IMR-90 (cell line): ENCODE measurements at places on chromosomes 4 and X. TPM values are rescaled to one million over a fixed set of nuclear protein-coding genes. Genes with fewer than 3 reads are reported as not detected.

GRCh38 chr4:110622841-110623717 lies at the start of gene PITX2:
PITX2 (minus strand) TSS chr4:110623077; CDS start chr4:110622460, 617 bp downstream.
- peak; percentile 95 for DNase-seq

GRCh38 chr4:184472614-184473498 lies 1.5 kb downstream of the IRF2 start:
- DNase-seq, result peak; percentile 51

GRCh38 chr4:59484944-59485343 lies 1715.2 kb upstream of the ADGRL3 start:
- DNase-seq, result no peak

- DNase-seq, result peak; percentile 5
These were observed 263.3 kb upstream of the MAGEB2 start for GRCh38 chrX:29952016-29952415.

DNA sequence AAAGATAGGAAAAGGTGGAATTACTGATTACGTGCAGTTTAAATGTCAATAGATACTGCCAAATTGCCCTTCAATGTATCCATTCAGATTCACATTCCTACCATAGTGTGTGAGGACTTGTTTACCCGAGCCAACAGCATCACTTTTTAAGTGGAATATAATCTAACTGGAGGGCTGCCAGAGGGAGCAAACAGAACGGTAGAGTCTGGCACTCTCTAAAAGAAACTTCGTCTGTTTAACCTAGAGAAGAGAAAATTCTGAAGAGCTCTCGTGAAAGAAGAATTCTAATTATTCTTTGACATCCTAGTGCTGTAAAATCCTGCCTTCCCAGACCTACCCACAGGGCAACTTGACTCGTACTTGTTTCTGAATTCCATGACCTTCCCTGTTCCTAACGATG lies 23.2 kb downstream of the SMIM43 start:
- peak; percentile 41 for DNase-seq

- peak; percentile 85 for DNase-seq
These were observed 97.3 kb downstream of the DDX60 start for GRCh38 chr4:168221301-168221700.

DNA sequence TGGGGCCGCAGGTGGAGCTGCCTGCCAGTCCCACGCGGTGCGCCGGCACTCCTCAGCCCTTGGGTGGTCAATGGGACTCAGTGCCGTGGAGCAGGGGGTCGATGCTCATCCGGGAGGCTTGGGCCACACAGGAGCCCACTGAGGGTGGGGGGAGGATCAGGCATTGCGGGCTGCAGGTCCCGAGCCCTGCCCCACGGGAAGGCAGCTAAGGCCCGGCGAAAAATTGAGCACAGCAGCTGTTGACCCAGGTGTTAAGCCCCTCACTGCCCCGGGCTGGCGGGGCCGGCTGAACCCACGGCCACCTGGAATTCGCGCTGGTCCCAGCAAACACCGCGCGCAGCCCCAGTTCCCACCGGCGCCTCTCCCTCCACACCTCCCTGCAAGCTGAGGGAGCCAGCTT lies 26.1 kb downstream of the VCX2 start:
- DNase-seq, result no peak

- no peak for DNase-seq
These were observed 13.5 kb downstream of the TEX13B start for GRCh38 chrX:107968623-107969022.

GRCh38 chrX:40875476-40875875 lies 140.1 kb upstream of the MED14 start:
- peak; percentile 23 for DNase-seq

- DNase-seq, result peak; percentile 4
These were observed 33.7 kb upstream of the ANKRD50 start for GRCh38 chr4:124745985-124746801.

DNA sequence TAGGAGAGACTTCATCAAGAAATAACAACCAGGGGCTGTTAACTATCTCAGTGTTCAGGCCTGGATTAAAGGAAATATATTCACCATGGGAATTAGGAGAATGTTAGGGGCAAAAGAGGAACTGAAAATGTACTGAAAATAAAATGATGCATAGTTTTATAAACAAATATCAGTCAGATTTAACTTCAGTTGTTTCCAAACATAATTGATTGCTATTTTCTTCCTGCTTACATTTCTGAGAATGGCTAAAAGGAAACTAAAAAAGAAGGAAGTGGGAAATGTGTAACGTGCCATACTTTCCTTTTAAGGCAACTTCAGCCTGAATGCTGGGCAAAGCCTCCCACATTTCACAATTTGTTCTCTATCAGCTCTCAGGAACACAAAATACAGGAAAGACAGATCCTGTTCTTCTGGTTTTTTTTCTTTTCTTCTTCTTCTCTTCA lies 178.1 kb downstream of the MAML3 start:
- peak; percentile 56 for DNase-seq

- no peak for DNase-seq
These were observed 3.8 kb upstream of the ZIC3 start for GRCh38 chrX:137562096-137562495.

DNA sequence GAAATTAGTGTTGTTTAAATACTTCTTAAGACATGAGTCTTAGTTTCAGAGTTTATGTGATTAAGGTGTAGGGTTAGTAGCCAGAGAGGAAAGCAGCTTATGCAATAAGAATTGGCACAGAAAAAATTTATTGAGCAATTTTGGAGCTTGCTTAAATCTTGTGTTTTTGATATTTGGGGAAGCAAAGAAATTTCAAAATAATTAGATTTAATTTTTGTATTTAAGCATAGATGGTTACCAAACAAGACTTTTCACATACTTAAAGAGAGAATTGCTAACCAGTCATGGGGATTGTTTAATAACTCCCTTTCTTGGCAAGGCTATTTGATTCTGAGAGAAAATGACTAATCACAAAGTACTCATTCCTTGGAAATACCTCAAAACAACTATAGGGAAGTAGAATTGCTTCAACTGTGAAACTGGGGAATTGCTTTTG lies 202.0 kb upstream of the GRID2 start:
- peak; percentile 15 for DNase-seq

- peak; percentile 68 for DNase-seq
These were observed 231.3 kb downstream of the INPP4B start for GRCh38 chr4:142614621-142615323.

GRCh38 chr4:24988776-24989175 lies 42.0 kb downstream of the LGI2 start:
- DNase-seq, result peak; percentile 51

- DNase-seq, result peak; percentile 78
These were observed 88.3 kb downstream of the ZAR1 start for GRCh38 chr4:48578132-48578968.

- DNase-seq, result no peak
These were observed 6.1 kb upstream of the WAS start for GRCh38 chrX:48677516-48677915.

GRCh38 chrX:136168929-136169735 lies 21.8 kb downstream of the FHL1 start:
- DNase-seq, result peak; percentile 97

SLC6A8 gene
- total RNA-seq, result 6.7 and 7.2 TPM in 2 replicates

TNMD gene
- not detected in 2 replicates for total RNA-seq

ARHGAP10 gene
- 29.4 and 42.8 TPM in 2 replicates for total RNA-seq

LUZP4 gene
- not detected in 2 replicates for total RNA-seq

BMX gene
- total RNA-seq, result not detected in 2 replicates
